ENCODE measurements at places on chromosomes 5 and 9. TPM values are rescaled to one million over a fixed set of nuclear protein-coding genes. Genes with fewer than 3 reads are reported as not detected.

Gene STPG3
- total RNA-seq = not detected

Gene PAEP
- total RNA-seq = not detected

Gene MARCOL
- total RNA-seq = not detected

Gene ANGPTL2
- total RNA-seq = under 0.01 TPM

Gene C5orf58
- total RNA-seq = not detected

Gene WHRN
- 1.4 TPM for total RNA-seq

Gene RGMB
- 18.0 TPM for total RNA-seq

Gene HACD4
- 7.9 TPM for total RNA-seq

Gene ISL1
- 1.6 TPM for total RNA-seq

Gene GFRA3
- not detected for total RNA-seq

Gene PCDHGA12
- total RNA-seq = 2.2 TPM

Gene WNK2
- 0.34 TPM for total RNA-seq

Gene LCN12
- not detected for total RNA-seq

Gene PCDHGB6
- total RNA-seq = 4.0 TPM

Gene ANKRD18B
- total RNA-seq = 8.0 TPM

Gene ZFP37
- total RNA-seq = 0.68 TPM

Gene FOXD4L6
- under 0.01 TPM for total RNA-seq

Gene SLC36A2
- not detected for total RNA-seq

Gene ESM1
- not detected for total RNA-seq

Gene SMIM33
- not detected for total RNA-seq

Gene CLPTM1L
- 390 TPM for total RNA-seq

Gene ARAP3
- total RNA-seq = 3.4 TPM

Gene PTGDS
- not detected for total RNA-seq
